ENCODE measurements at places on chromosomes 1 and 21.

GRCh38 chr1:203899353-203899716, 37.9 kb downstream of the SNRPE start:
- DNase-seq, result no peak

DNA sequence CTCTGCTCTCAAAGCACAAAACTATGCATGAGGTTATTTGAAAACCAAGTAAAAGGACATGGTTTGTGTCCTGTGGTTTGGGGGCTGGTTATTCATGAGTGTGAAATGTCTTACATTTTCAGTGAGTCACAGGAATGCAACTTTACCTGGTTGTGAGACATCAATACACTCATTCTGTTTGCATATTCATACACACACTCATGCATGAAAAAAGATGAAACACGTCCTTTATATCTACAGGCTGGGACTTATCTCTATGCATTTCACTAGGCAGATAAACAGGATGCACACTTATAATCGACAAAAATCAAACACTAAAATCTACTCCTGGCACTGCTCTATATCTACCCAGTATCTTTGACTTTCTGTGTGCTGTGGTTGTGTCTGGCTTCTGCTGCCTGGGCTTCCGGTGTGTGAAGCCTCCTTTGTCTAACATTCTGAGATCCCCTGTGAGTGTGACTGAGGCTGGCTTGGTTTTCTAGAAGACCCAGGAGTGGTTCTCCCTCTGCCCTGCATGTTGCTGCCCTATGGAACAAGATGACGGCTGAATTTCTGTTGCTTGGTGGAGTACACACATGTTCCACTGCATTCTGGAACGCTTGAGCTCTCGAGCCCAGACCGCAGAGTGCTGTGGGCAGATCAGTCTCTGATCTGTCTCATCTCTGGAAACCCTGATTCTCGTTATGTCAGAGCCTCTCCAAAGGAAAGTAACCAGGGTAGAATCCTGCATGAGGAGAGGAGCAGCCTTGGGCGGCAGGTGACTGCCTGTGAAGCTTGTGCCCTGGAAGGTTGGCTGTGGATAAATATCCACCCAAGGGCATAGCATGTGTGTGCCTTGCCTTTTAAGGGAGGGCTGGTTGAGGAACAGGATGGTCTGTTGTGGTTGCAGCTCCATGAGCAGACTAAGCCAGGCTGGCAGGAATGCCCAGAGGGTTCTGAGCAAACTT, 19.7 kb upstream of the FASLG start:
- DNase-seq, result no peak

DNA sequence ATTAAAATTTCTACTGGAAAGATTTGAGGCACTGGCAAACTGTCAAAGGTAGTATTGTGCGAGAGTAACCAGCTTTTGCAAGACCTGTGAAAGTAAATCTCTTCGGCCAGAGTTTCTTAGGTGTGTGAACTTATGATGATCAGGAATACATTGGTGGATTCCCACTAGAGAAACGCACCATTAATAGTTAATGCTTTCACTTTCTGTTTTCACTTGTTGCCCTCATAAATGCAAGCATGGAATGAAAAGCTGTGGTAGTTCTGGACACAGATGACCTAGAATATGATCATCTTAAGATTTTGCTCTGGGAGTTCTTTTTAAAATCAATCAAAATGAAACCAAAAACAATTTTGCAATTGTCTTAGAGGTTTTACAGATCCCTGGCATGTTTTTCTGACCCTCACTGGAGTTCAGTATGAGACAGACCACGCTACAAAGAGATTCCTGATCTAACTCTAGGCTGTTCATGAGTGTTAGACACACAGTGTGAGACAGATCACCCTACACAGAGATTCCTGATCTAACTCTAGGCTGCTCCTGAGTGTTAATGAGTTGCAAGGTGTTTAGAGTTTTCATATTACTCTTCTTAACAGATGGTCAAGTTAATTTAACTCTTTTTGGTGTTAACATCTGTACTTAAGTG, 98.8 kb downstream of the SDCCAG8 start:
- DNase-seq, result no peak

DNA sequence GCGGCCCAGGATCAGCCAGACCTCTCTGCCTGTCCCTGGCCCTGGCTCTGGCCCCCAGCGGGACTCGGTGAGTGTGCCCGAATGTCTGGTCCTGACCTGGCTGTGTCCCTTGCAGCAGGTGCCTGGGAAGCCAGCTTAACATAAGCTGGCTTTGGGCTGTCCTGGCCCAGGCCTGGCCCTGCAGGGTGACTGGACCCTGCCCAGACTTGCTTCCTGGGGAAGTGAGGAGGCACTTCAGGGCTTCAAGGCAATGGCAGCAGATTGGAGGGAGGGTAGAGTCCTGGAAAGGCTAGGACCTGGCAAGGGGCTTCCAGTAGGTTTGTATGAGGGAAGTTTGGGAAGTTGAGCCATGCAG, 16.4 kb downstream of the RPS6KA1 start:
- DNase-seq, result no peak

Measured in stimulated activated CD4-positive, alpha-beta T cell treated with anti-CD3 and anti-CD28 coated beads, Interleukin-1b, Interleukin-23, amount 100 ng/mL, for 24 hours (primary cell).